ENCODE measurements at places on chromosomes 6 and 20.

DNA sequence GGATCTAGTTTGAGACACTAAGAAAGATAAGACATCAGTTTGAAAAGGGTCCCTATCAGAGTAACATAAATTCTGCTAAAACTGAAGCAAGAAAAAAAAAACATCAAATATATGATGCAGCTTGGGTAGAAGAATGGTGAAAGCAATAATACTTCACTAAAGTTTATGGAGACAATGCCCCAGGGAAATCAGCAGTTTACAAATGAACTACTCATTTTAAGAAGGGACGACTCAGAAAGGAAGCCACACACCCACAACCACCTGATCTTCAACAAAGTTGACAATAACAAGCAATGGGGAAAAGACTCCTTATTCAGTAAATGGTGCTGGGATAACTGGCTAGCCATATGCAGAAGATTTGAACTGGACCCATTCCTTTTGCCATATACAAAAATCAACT lies 143.5 kb downstream of the TPBG start:
- DNase-seq: no peak

- no peak for DNase-seq
Observed at GRCh38 chr20:50317116-50317515, 126.5 kb downstream of the CEBPB start.

DNA sequence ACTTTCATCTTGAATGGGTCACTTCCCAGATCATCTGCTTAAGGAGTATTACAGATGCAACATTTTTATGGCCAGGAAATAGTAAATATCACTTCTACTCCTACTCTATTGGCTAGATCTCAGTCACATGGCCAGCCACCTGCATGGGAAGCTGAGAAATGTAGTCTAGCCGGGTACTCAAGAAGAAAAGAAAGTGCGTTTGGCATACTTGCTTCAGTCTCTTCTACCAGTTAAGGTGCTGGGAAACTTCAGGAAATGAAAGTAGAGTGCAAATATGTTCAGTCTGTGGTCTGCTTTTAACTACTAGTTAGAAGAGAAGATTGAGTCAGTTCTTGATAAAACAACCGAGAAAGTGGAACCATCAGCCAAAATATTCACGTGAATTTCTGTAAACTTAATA lies 129.2 kb downstream of the PDSS2 start:
- DNase-seq: peak; percentile 6

GRCh38 chr6:64914124-64914523 lies 792.9 kb downstream of the EYS start:
- no peak for DNase-seq

- no peak for DNase-seq
Observed at GRCh38 chr20:31543966-31544598, 29.8 kb downstream of the HM13 start.

DNA sequence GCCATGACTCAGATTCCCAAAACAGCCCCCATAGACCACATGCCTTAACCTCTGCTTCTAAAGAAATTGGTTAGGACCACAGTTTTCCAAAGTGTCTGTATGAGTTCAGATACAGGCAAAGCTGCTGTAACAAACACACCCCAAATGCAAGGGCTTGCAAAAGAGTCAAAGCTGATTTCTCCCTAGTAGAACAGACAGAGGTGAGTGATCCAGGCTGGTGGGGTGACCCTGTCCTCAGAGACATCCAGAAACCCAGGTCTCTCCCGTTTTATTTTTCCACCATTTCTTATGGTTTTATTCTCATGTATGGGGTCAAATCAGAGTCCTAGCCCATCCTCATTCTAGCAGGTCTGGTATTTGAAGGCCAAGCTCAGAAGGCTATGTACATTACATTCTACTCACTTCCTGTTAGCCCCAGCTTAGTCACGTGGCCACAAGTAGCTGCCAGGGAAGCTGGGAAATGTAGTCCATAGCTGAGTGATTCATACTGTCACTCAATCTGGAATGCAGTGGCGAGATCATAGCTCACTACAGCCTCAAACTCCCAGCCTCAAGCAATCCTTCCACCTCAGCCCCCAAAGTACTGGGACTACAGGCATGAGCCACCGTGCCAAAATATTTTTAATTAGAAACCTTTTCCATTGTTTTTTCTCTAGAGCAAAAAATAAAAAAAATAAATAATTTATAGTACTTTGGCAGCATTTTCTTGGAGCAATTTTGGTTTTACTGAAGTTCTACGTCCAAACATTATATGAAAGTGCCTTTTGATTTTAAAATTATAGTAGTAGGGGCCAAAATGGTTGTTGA lies 175.2 kb downstream of the ZMYND8 start:
- DNase-seq: no peak

- no peak for DNase-seq
Observed at GRCh38 chr6:133377219-133377618, 136.1 kb downstream of the EYA4 start.

DNA sequence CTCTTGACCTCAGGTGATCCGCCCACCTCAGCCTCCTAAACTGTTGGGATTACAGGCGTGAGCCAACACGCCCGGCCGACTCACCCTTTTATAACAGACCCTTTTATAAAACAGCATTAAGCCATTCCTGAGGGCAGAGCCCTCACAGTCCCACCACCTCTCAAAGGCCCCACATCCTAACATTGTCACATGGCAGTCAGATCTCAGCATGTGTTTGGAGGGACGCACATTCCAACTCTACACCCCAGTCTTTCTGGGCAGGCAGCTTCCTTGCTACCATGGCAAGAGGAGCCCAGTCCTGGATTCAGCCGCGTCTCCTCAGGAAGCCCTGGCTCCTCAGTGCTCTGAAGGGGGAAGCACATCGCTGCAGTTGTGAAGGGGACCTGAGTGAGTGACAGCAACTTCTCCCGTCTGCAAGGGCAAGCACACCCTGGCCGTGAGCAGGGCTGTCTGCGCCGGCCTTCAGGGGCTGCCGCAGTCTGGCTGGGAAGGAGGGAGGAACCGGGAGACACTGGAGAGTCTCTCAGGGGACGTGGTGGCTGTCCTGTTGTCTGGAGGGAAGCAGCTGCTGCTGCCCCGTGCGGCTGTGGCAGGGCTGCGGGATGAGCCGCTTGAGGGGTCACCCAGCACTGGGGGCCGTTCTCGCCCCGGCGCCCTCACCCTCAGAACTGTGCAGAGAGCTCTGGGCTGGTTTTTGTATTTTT lies 15.9 kb downstream of the OSBPL2 start:
- DNase-seq: no peak

DNA sequence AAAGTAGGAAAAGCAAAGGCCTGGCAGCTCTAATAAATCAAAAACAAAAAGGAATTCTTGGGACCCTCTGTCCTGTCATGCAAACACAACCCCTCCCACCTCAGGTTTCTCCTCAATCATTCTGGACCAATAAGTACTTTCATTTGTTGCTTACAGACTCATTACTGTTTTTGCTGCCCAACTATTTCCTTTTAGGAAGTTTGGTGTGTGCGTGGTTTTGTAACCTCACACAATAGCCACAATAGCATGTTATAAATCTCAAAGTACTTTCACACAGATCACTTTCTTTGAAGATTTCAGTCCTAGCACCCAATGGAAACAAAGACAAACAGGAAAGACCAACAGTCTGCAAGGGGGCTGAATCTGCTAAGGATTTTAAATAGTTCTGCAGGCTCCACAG lies 4.5 kb downstream of the MRPL14 start:
- DNase-seq: no peak

- no peak for DNase-seq
Observed at GRCh38 chr6:19873031-19873430, 35.9 kb downstream of the ID4 start.

GRCh38 chr20:58691773-58692578 lies 624 bp upstream of the NPEPL1 start:
- peak; percentile 75 for DNase-seq

GRCh38 chr20:61499859-61500554 lies 247.9 kb downstream of the CDH4 start:
- DNase-seq: no peak

DNA sequence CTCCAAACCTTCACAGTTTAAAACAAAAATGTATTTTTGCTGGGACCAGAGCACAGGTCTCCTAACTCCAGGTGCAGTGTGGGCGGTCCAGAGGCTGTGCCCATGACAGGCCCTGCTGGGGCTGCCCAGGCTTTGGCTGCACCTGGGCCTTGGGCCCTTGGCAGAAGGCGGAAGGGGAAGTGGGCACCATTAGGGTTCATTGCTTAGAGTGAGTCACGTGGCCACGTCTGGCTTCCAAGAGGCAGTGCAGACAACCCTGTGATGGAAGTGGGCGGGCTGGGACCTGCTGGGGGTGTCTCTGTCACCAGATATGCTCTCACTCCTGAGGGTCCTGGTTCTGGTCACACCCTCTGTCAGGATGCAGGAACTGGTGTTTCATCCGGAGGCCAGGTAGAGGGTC lies 302.2 kb downstream of the QKI start:
- DNase-seq: peak; percentile 39

GRCh38 chr6:167030222-167031072 lies 31.2 kb downstream of the CEP43 start:
- DNase-seq: no peak

DNA sequence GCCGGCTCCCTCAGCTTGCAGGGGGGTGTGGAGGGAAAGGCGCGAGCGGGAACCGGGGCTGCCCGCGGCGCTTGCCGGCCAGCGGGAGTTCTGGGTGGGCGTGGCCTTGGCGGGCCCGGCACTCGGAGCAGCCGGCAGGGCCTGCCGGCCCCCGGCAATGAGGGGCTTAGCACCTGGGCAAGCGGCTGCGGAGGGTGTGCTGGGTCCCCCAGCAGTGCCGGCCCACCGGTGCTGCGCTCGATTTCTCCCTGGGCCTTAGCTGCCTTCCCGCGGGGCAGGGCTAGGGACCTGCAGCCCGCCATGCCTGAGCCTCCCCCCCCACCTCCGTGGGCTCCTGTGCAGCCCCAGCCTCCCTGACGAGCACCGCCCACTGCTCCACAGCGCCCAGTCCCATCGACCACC lies 514.5 kb upstream of the GJE1 start:
- DNase-seq: no peak

GRCh38 chr6:111759331-111759835 lies 113.9 kb downstream of the FYN start:
- DNase-seq: no peak

DNA sequence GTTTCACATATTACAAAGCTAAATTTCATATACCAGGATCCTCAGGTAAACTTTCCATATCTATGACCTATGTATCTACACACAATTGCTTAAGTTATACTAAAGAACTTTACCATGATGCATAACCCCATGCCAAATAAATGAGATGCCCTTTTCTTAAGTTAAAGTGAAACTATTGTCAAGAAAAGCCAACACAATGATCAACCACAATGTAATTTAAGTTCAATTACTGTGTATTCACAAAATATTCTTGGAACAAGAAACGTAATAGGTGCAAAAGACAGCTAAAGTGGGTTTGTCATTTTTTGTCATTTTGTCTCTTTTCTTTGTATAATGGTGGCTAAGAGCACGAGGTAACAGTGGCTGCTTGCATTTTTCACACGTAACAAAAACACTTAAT lies 158.0 kb upstream of the SHLD1 start:
- DNase-seq: no peak

GRCh38 chr20:63963348-63963741 lies 6.4 kb downstream of the ZNF512B start:
- no peak for DNase-seq

- no peak for DNase-seq
Observed at GRCh38 chr6:92538926-92539325, 880.4 kb downstream of the EPHA7 start.

DNA sequence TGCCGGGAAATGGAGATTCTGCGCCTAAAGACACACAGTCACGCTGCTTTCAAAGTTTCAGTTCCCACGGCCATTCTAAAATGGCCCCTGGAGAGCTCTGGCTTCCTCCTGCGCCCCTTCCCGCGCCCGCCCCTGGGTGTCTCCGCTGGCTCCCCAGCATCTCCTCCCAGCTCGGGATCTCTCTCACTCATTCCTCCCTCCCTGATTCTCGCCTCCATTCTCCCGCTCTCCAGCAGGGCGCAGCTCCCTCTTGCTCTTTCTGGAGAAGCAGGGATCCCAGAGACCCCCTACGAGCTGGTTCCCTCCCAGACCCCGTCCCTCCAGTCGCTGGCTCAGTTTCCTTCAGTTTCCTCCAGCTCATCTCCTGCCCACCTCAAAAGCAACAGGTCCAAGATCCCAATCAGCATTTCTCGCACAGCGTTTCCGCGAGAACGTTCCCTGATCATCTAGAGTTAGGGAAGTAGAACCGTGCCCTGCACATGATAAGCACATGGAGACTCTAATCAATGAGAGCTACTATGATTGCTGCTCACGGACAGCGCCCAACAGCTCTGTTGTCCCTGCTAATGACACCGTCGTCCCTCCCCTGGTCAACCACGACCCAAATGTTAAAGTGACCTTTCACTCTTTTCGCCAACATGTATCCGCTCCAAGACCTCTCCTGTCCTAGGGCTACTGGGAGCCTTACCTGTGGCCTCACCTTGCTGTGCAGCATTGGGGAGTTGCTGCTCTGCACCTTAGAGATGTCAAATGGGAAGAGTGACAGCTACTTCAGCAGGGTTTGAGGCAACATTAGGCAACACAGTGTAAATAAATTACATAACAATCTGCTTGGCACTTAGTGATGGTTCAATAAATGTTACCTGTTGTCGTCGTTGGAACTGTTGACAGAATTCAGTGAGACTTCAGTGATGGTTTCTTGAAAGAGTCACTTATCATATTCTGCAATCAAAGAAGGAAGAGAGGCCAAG lies 218.5 kb upstream of the QKI start:
- no peak for DNase-seq

DNA sequence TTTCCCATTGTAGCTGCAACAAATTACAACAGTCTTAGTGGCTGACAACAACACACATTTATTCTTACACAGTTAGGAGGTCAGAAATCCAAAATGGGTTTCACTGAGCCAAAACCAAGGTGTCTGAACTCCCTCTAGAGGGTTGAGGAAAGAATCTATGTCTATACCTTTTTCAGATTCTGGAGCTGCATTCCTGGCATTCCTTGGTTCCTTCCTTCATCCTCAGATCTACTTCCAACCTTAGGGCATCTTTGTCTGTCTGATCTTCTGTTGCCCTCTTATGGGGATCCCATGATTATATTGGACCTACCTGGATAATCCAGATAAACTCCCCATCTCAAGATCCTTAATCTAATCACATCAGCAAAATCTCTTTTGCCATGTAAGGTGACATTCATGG lies 540.9 kb upstream of the MAP3K7 start:
- DNase-seq: no peak

DNA sequence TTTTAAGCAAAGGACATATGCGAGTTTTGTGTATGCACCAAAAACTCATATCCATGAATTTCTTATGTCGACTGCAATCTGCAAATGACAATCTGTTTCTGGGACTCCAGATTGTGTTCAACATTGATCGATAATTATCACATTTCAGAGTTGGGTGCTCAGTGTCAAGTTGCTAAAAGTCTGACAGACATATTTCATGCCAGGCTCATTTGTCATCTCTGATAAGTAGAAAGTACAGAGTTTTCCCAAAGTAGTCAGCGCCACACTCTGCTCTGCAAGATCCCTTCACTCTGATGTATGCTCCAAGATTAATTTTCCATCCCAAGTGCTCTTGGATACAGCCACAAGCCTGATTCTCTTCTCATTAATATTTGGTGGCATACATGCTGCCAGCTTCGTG lies 331.1 kb downstream of the DOK5 start:
- no peak for DNase-seq

GRCh38 chr20:23367770-23368169 lies 5.8 kb downstream of the GZF1 start:
- DNase-seq: no peak

GRCh38 chr6:1585669-1586049 lies 24.1 kb upstream of the FOXC1 start:
- no peak for DNase-seq

- no peak for DNase-seq
Observed at GRCh38 chr6:43047998-43048397, 5.7 kb downstream of the CUL7 start.

- DNase-seq: no peak
Observed at GRCh38 chr6:166621114-166621540, 5.9 kb downstream of the RPS6KA2 start.

GRCh38 chr6:15398633-15399275 lies 152.9 kb downstream of the JARID2 start:
- DNase-seq: no peak
